AG04450 (cell line): ENCODE measurements at places on chromosomes 12 and 14. TPM values are rescaled to one million over a fixed set of nuclear protein-coding genes. Genes with fewer than 3 reads are reported as not detected.

DNA sequence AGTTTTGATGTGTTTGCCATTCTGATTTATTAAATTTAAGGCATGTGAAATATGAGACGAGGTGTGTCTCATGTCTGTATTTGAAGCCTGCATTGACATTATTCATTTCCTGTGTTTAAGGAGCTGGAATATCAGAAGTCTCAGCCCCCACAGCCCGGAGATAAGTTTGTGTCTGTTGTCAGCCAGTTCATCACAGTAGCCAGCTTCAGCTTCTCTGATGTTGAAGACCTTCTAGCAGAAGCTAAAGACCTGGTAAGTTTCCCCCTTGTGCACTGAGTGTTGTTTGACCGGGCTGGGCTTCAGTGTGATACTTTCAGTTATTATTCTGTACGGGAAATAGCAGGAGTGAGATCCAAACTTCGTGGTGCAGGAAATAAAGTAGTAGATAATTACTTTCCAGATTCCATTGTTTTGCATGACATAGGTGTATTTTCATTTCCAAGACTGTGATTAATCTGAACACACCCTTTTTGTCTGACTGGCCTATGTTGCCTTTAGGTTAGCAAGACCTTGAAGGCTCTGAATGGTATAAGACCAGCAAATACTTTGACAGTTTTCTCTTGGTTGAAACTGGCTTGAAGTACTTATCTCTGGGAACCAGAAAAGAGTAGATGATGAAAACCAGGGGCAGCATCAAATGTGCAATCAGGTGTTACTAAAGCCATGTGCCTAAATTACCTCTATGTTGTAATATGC lies 101.5 kb downstream of the GPR135 start:
- no peak for DNase-seq

DNA sequence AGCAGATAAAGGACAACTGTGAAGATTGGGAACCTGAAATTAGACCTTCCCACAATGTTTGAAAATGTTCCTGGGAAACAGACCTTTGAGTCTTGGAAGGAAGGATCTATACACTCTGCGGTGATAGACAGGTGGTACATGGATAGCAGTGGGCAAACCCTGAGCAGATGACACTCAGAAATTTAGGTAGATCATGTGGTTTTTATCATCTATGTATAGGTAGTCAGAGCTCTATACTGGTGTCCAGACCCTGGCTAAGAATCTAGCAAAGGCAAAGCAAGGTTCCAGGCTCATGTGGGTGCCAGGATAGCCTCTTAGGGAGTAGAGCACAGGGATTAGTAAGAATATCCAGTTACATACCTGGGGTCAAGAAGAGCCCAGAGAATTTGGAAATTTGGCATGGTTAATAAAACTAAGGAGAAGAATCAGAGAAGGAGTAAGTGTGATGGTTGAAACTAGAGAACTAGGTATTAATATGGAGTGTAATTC lies 331.2 kb upstream of the FBXO33 start:
- DNase-seq, result no peak

DNA sequence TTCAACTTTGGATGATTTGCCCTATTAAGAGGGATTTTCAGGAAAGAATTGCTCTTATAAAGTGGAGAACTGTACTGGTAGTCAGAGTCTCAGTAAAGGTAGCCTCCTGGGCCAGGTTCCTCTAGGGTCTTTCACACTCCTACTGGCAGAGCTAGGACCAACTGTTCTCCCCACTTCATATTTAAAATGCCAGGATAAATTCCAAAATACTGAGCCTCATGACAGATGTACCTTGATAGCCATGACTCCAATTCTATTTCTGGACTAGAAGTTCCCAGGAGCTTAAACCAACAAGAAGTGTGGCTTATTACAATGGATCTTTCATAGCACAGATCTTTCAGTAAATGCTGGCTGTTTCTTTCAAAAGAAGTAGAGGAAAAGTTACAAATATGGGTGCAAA lies 126.5 kb downstream of the C12orf75 start:
- no peak for DNase-seq

- DNase-seq, result no peak
These were observed 33.7 kb downstream of the PAH start for GRCh38 chr12:102883204-102883799.

- DNase-seq, result no peak
These were observed 5.4 kb upstream of the AMN start for GRCh38 chr14:102917056-102917385.

- no peak for DNase-seq
These were observed 281.6 kb upstream of the E2F7 start for GRCh38 chr12:77347017-77347416.

GRCh38 chr12:99834710-99835109 lies 150.0 kb downstream of the ANKS1B start:
- no peak for DNase-seq

DNA sequence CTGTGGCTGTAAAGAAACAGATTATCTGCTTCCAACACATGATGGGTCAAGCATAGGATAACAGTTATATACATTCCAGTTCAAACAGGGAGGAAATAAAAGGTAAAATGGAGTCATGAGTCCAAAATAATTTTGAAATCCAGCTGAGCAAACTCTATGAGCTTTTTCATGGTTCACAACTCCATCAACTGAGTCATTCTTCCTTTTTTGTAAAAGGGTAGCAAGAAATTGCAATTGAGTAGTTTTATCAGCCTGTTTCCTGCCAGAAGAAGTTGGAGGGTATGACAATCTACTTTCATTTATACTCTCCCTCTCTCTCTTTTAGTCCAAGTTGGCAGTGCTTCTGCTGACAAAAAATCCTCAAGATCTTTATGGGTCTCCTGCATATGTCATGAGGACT lies 95.6 kb downstream of the CPNE8 start:
- DNase-seq, result no peak

GRCh38 chr12:124160097-124160756 lies 134.7 kb upstream of the RFLNA start:
- DNase-seq, result no peak

- no peak for DNase-seq
These were observed 195.8 kb upstream of the PZP start for GRCh38 chr12:9404031-9404430.

GRCh38 chr12:3249081-3249800 lies 172.1 kb downstream of the TSPAN9 start:
- no peak for DNase-seq

DNA sequence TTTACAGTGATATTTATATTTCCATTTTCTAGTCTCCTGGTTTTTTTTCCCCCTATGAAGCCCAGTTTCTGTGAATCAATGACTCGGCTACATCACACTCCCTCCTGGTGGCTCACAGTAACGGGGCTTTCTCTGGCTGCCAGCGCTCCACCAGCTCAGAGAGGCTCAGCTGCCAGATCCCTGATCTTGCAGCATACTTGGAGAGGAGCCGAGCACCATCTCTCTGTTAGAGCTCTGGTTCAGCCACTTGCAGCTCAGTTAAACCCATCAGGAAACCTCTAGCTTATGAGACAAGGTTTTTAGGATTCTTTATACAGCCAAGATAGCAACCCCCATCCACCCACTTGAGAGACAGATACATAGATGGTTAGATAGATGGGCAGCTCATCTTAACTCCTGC lies 74.6 kb downstream of the CIT start:
- DNase-seq, result no peak

GRCh38 chr12:59828521-59828920 lies 232.7 kb downstream of the SLC16A7 start:
- DNase-seq, result no peak

DNA sequence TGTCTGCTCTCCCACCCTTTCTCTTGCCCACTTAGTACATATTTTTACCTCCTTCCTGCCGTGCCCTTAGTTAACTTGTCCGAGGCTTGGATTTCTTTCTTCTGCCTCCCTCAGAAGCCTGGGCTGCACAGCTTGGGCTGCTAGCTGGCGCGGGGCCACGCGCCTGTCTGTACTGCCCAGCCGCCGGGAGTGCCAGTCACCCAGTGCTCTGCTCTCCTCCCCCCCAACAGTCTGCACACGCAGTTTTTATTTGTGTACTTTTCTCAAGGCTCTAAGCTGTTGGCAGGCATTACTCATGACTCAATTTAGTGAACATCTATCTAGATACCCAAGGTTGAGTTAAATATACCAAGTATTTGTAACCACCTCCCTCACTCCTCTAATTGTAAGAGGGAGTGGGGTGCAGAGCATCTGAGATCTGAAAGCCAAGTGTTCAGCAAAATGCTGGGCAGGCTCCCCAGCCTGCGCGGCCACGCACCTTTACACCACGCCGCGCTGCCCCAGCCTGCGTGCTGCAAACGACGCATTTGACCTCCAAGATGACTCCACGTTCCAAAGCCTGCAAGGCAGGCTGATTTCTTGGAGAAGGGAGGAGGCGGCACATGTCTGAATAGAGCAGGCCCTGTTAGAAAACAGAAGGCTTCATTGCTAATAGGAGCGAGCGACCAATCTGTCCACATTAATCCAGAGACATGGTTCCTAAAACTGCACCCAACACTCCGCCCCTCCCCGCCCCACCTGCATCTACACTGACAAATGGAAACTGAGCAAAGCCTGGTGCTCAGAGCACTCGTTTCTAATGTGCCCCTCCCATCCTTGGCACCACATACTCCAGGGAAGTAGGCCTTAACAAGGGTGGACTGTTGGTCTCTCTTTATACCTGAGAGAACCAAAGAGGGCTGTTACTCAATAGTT lies 18.2 kb upstream of the CACNA2D4 start:
- peak; percentile 27 for DNase-seq

DNA sequence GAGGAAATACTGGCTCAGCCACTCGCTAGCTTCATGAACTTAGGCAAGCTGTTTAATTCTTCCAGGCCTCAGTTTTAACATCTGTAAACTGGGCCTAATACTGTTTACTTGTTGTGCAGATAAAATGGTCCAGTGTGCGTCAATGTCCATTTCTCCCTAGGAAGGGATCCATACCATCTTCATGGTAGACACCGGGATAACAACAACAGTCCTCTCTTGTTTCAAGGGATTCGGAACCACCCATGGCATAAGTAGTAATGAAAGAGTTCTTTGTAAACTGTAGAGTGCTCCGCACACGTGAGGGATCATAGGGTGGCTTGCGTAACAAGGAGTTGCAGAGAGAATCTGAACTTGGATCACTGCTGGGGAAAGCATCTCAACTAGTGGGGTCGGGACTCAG lies 17.3 kb upstream of the CHGA start:
- DNase-seq, result no peak

DNA sequence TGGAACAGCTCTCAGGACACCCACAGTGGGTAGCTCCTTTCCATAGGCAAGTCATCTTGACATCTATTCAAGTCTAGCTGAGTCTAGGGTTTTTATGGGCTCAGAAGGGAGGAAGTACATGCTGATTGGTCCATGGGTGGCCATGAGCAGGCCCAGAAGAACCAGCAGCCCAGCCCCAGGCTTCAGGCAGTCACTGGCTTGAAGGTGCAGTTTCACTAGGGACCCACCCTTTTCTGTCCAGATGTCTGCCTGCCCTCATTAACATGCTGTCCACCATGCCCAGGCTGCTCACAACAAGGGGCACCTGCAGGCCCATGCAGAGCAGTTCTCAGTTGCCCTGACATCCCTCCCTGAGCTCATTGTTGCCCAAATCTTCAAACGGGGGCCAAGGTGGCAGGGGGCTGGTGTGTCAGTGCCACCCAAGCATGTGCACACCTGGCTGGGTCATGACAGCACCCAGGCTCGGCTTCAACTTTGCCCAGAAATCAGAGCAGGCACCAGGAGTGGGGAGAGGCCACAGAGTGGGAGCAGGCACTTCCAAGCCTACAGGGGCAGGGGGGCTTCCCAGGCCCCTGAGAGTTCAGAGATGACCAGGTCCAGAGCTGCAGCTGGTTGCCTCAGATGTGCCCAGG lies 18.7 kb upstream of the LGR5 start:
- no peak for DNase-seq

DNA sequence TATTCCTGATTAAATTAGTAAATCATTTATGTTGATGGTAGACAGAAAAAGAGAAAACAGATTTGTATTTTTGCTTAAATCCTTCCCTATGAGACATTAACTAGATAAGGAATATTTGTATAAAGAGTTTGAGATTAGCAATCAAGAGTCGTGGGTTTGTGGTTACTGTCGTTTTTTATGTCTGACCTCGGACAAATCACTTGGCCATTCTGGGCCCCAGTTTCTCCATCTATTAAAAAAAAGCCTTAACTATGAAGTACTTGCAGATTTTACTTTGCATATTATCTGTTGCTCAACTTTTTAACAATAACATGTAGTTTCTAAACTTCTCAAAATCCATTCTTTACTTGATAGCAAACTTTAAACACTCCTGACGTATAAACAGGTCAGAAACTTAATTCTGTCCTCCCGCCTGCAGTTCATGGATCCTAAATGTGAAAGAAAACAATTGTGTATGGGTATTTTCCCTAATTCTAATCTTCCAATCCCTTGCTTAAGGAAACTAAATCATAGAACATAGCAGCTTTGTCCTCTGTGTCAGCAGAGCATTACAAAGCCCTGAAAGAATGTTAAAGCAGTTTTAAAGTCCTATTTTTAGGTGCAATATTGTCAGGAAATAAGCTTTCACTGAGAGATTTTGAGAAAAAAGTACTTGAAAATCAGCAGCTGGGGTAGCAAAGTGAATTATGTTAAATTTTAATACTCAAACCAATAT lies 118.2 kb downstream of the GPR135 start:
- no peak for DNase-seq

DNA sequence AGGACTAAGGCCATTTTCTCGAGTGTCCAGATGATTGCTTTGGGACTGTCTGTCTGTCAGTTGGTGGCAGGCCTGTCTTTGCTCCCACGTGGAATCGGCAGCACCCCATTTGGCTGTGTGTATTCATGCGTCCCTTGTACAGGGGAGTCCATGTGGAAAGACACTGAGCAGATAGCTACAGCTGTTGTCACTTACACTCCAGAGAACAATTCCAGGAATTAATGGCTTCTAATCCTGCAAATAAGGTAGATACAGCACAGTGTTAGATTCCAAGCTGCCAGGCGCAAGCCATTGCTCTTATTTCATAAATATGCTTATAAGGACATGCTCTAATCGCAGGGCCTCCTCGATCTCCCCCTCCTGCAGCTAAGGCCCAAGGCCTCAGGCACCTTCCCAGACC lies 208.8 kb downstream of the VRK1 start:
- no peak for DNase-seq

DNA sequence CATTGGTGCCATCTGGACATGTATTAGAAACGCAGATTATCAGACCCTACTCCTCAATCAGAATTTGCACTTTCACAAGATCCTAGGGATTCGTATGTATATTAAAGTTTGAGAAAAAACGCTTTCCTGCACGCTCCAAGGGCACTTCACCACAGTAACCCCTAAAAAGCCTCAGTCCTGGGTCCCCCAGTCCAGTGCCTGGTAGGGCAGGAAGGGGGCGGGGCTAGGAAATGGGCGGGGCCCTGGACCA lies 369 bp downstream of the DEPDC4 start:
- DNase-seq, result no peak

- no peak for DNase-seq
These were observed 36.4 kb downstream of the SAMD4A start for GRCh38 chr14:54603362-54603761.

- peak; percentile 72 for DNase-seq
These were observed at the start of gene FAIM2 for GRCh38 chr12:49903700-49904423. TSS of gene FAIM2 (minus strand) at chr12:49903900. CDS start at chr12:49903792, 108 bp downstream.

ADCY4 gene
- polyA plus RNA-seq, result 0.04 TPM in 1 of 2 replicates, not detected in the other

KRT78 gene
- not detected in 2 replicates for polyA plus RNA-seq

SUPT16H gene
- polyA plus RNA-seq, result 69.7 and 70.7 TPM in 2 replicates

NANOG gene
- polyA plus RNA-seq, result 0.01 TPM in 1 of 2 replicates, not detected in the other

TMBIM6 gene
- 711 and 906 TPM in 2 replicates for polyA plus RNA-seq

NFYB gene
- polyA plus RNA-seq, result 34.2 and 57.9 TPM in 2 replicates

COL2A1 gene
- polyA plus RNA-seq, result not detected in 2 replicates

SCNN1A gene
- polyA plus RNA-seq, result 0.25 and 0.26 TPM in 2 replicates

ATF1 gene
- polyA plus RNA-seq, result 60.5 and 63.1 TPM in 2 replicates

SERPINA9 gene
- 0.05 and 0.07 TPM in 2 replicates for polyA plus RNA-seq

KIF5A gene
- 0.38 and 0.45 TPM in 2 replicates for polyA plus RNA-seq

NACA gene
- 596 and 723 TPM in 2 replicates for polyA plus RNA-seq
